ENCODE measurements at places on chromosomes 7 and 10.

- no peak overlapping the region for H3K27ac ChIP-seq
- H3K4me1 ChIP-seq = no peaks in the 10 kb centered on the region
- H3K4me3 ChIP-seq = no peak overlapping the region
- H3K27me3 ChIP-seq = no peaks in the 10 kb centered on the region
- DNase-seq = no peak
Observed at GRCh38 chr7:111858331-111858730, 296.0 kb upstream of the IMMP2L start.

DNA sequence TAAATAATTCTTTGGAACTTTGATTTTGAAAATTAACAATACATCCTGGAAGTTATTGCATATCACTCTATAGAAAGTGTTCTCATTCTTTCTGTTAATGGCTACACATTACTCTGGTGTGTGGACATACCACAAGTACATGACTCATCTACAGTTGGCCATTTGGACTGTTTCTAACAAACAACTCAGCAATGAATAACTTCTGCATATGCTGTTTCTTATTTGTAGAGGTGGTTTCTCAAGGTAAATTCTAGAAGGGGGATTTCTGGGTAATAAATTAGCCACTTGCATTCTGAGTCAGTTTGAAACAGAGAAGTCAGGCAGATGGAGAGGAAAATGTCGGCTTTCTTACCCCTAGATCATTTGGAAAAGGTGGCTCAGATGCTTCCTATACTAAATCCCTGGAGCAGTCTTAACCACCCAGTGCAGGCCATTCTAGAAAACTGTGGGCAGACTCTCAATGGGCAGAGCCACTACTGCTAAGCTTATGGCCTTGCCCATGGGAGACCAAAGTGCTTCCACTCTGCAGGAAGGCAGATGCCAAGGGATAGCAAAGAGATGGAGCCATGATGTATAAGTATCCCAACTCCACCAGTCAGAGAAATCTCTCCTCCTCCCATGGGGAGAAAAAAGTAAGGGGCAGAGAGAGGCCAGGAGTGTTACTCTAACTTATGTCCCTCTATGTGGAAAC, 194.0 kb upstream of the PLPP4 start:
- no peak overlapping the region for H3K27ac ChIP-seq
- no peaks in the 10 kb centered on the region for H3K4me1 ChIP-seq
- no peaks in the 10 kb centered on the region for H3K36me3 ChIP-seq
- DNase-seq = no peak
- H3K4me3 ChIP-seq = no peak overlapping the region

DNA sequence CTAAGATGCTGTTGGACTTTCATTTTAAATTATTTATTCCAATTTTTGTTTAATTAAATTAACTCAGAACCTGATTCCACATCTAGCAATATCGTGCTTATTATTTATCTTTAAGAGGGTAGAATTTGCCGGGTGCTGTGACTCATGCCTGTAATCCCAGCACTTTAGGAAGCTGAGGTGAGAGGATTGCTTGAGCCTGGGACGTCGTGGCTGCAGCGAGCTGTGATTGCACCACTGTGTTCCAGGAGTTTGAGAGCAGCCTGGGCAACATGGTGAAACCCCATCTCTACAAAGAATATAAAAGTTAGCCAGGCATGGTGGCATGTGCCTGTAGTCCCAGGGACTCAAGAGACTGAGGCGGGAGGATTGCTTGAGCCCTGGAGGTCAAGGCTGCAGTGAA, 47.8 kb downstream of the ZFAND4 start:
- no peaks in the 10 kb centered on the region for H3K27me3 ChIP-seq
- H3K27ac ChIP-seq = no peak overlapping the region
- no peak overlapping the region for H3K4me3 ChIP-seq
- H3K36me3 ChIP-seq = peaks cover 4% of the 10 kb centered on the region
- peaks cover 16% of the 10 kb centered on the region for H3K4me1 ChIP-seq
- DNase-seq = no peak

DNA sequence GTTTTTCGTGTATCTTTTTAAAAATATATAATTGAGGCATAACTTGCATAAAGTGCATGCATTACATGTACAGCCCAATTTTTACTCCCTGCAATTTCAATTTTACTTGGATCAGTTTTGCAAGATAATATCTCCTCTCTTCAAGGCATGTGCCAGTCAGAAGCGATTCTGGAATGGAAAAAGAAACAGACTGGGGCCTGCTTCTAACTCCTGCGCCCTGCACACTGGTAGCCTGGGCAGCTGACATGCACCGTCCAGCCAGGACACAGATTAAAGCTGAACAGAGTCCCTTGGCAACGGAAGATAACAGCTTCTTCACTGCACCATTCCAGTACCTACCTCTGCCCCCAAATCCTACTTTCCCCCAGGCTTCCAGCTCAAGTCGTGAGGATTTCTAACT, 182.1 kb downstream of the FAM107B start:
- DNase-seq = no peak
- no peaks in the 10 kb centered on the region for H3K27me3 ChIP-seq
- H3K4me1 ChIP-seq = no peaks in the 10 kb centered on the region
- peaks cover 18% of the 10 kb centered on the region for H3K36me3 ChIP-seq
- no peak overlapping the region for H3K27ac ChIP-seq

GRCh38 chr7:51351661-51352060, 35.1 kb upstream of the COBL start:
- no peak for DNase-seq
- H3K4me1 ChIP-seq = no peaks in the 10 kb centered on the region
- H3K27ac ChIP-seq = no peak overlapping the region
- no peaks in the 10 kb centered on the region for H3K36me3 ChIP-seq
- no peaks in the 10 kb centered on the region for H3K27me3 ChIP-seq

DNA sequence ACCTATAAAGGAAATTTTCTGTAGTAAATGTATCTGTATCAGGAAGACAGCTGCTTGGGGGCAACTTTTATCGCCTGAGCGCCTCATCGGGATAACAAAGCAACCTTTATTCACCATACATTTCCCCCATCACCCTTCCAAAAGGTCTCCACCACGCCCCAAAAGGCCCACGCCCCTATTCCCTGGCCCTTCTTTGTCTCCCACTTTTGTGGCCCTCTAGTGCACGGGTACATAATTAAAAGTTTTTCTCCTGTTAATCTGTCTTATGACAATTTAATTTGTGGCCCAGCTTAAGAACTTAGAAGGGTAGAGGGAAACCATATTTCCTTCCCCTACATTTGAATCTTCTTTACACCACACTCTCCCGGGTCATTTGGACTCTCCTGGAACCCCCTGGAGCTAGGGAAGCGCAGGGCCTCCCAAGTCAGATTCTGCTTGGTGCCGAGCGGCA, 625 bp downstream of the RP9 start:
- H3K27ac ChIP-seq = peak overlapping the region; percentile 80
- DNase-seq = no peak
- no peaks in the 10 kb centered on the region for H3K27me3 ChIP-seq
- peak overlapping the region; percentile 97 for H3K4me3 ChIP-seq
- H3K4me1 ChIP-seq = peaks cover 29% of the 10 kb centered on the region
- H3K36me3 ChIP-seq = peaks cover 2% of the 10 kb centered on the region

DNA sequence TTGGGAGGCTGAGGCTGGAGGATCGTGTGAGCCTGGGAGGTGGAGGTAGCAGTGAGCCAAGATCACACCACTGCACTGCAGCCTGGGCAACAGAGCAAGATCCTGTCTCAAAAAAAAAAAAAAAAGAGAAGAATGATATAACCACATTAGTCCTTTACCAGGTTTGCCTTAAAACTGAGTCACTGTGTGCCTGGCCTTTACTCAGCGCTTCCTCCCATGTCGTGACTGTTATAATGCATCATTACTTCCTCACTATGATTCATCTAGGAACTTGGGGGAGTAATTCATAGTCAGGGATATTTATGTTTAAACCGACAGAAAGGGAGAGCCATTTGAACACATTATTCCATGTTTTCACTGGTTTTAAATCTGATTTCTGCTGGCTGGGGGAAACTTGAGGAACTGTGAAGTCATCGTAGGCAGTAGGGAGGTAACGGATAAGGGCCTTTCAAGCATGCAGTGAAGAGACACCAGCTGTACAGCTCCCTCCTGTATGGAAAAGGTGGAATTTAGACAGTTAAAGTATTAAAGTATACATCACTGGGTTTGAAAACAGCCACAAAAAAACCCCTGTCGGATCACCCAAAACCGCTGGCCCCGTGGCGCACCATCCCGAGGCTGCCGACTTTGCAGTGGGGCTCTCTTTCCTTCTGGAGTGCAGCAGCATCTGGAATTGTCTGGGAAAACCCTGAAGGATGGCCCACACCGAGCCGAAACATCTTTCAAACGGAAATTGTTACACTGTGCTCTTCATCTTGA, 119.8 kb downstream of the NKX6-2 start:
- no peaks in the 10 kb centered on the region for H3K4me1 ChIP-seq
- H3K4me3 ChIP-seq = no peak overlapping the region
- no peaks in the 10 kb centered on the region for H3K27me3 ChIP-seq
- no peak overlapping the region for H3K27ac ChIP-seq
- no peak for DNase-seq

- peaks cover 3% of the 10 kb centered on the region for H3K27me3 ChIP-seq
- H3K4me1 ChIP-seq = no peaks in the 10 kb centered on the region
- H3K36me3 ChIP-seq = no peaks in the 10 kb centered on the region
- no peak overlapping the region for H3K4me3 ChIP-seq
Observed at GRCh38 chr7:6558837-6559236, 7.6 kb upstream of the GRID2IP start.

GRCh38 chr10:50395851-50396250, 144.5 kb upstream of the ASAH2 start:
- no peak overlapping the region for H3K4me3 ChIP-seq
- H3K27me3 ChIP-seq = no peaks in the 10 kb centered on the region
- no peaks in the 10 kb centered on the region for H3K36me3 ChIP-seq
- peaks cover 47% of the 10 kb centered on the region for H3K4me1 ChIP-seq
- H3K27ac ChIP-seq = no peak overlapping the region

- DNase-seq = peak; percentile 20
- peaks cover 2% of the 10 kb centered on the region for H3K36me3 ChIP-seq
- no peaks in the 10 kb centered on the region for H3K27me3 ChIP-seq
- H3K27ac ChIP-seq = no peak overlapping the region
- no peak overlapping the region for H3K4me3 ChIP-seq
- peaks cover 7% of the 10 kb centered on the region for H3K4me1 ChIP-seq
Observed at GRCh38 chr7:45182856-45183710, 25.5 kb downstream of the RAMP3 start.

DNA sequence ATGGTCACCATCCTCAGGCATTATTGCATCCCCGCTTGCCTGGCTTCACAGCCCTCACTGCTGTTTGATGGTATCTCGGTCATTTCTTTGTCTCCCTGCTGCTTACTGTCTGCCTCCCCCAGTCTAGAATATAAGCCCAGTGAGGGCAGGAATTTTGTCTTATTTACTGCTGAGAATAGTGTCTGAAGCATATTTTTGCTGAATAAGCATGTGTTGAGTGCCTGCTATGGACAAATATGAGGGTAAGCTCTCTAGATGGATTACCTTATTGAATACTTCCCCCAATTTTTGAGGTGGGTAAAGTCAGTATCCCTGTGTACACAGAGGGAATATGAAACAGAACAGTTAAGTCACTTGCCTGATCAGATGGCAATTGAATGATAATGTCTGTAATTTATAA, 36.5 kb upstream of the CABCOCO1 start:
- peaks cover 2% of the 10 kb centered on the region for H3K4me1 ChIP-seq
- peaks cover 2% of the 10 kb centered on the region for H3K27me3 ChIP-seq
- H3K4me3 ChIP-seq = no peak overlapping the region
- no peaks in the 10 kb centered on the region for H3K36me3 ChIP-seq
- no peak for DNase-seq

DNA sequence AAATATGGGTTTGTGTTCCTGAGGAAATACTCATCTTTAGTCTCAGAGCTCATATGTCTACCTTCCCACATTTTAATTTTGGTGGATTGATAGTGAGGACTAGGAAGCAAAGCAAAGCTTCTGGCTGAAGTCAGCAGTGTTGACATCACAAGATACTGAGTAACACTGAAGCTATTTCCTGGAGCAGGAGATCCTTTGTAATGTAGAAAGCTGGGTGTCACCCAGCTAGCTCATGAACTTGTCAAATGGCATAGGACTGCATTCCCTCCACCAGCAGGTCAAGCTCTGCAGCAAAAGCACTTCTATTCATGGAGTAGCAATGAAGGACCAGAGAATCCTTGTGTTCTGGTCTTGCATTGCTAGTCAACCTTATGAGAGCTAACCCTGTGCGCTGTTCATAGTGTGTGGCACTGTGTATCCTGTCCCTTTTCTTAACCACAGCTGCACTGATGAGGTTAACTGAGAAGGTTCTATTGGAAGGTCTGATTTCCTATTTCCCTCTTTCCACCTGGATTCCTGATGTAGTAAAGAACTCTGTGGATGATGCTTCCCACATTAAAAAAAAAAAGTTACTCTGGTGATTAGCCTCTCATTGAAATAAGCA, 94.8 kb upstream of the ZNF804B start:
- no peaks in the 10 kb centered on the region for H3K4me1 ChIP-seq
- no peak overlapping the region for H3K27ac ChIP-seq
- no peak overlapping the region for H3K4me3 ChIP-seq
- no peaks in the 10 kb centered on the region for H3K27me3 ChIP-seq

GRCh38 chr10:13518076-13518692, 10.6 kb downstream of the BEND7 start:
- no peak overlapping the region for H3K27ac ChIP-seq
- no peaks in the 10 kb centered on the region for H3K27me3 ChIP-seq
- no peak for DNase-seq
- no peak overlapping the region for H3K4me3 ChIP-seq
- H3K4me1 ChIP-seq = no peaks in the 10 kb centered on the region
- peaks cover 15% of the 10 kb centered on the region for H3K36me3 ChIP-seq

DNA sequence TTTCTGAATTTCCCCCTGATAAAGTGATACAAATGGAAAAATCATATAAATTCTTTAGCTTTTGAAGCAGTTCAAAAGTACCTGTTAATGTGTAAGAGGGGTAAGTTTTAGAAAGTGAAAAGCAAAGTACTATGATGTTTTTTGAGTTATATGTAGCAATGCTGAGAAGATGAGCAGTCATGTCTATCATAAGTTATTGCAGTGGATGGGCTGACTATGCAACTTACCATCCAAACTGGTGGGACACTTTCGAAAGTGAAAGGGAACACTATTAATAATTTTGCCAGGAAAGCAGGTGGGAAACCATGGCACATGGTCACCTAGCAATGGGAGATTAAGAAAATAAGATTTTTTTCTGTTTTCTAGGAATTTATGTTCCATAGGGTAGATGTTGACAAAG, 4.1 kb downstream of the MINPP1 start:
- H3K27ac ChIP-seq = no peak overlapping the region
- no peak overlapping the region for H3K4me3 ChIP-seq
- DNase-seq = no peak
- peaks cover 24% of the 10 kb centered on the region for H3K4me1 ChIP-seq
- H3K36me3 ChIP-seq = peaks cover under 1% of the 10 kb centered on the region
- no peaks in the 10 kb centered on the region for H3K27me3 ChIP-seq

GRCh38 chr7:46003161-46003560, 82.1 kb upstream of the IGFBP3 start:
- no peak overlapping the region for H3K27ac ChIP-seq
- no peak overlapping the region for H3K4me3 ChIP-seq

All from heart left ventricle (tissue), 16 donors.